ENCODE measurements at places on chromosomes 2 and 18. TPM values are rescaled to one million over a fixed set of nuclear protein-coding genes. Genes with fewer than 3 reads are reported as not detected.

The GBX2 gene
- not detected for total RNA-seq

GRCh38 chr2:14358339-14358738 lies 274.2 kb upstream of the LRATD1 start:
- no peaks in the 10 kb centered on the region for H3K4me1 ChIP-seq
- no peaks in the 10 kb centered on the region for H3K27me3 ChIP-seq
- DNase-seq: no peak
- H3K27ac ChIP-seq: no peak overlapping the region
- no peaks in the 10 kb centered on the region for H3K36me3 ChIP-seq

GRCh38 chr18:26468931-26469340 lies 79.4 kb downstream of the KCTD1 start:
- H3K4me3 ChIP-seq: no peak overlapping the region
- H3K27me3 ChIP-seq: no peaks in the 10 kb centered on the region
- no peaks in the 10 kb centered on the region for H3K4me1 ChIP-seq

DNA sequence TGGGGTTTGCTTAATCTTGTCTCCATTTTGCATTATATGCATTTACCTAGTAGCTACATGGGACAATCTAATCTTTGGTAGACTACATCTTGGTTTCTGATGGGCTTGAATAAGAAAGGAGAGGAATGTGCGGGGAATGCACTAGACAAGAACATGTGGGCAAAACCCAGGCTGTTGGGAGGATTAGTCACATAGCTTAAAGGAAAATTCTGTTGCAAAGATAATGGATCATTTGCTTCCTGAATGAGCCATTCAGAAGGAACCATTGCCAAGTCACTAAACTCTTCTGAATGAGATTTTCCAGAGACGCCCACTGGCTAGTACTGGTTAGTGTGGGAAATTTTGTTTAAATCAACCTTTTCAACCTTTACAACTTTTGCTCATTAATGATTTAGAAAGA lies 84.8 kb downstream of the OSBPL6 start:
- DNase-seq: no peak
- no peak overlapping the region for H3K27ac ChIP-seq
- no peaks in the 10 kb centered on the region for H3K36me3 ChIP-seq
- peaks cover 30% of the 10 kb centered on the region for H3K4me1 ChIP-seq
- H3K4me3 ChIP-seq: no peak overlapping the region
- no peaks in the 10 kb centered on the region for H3K27me3 ChIP-seq

All from HepG2 (cell line).